ENCODE measurements at places on chromosomes 6 and 20.

DNA sequence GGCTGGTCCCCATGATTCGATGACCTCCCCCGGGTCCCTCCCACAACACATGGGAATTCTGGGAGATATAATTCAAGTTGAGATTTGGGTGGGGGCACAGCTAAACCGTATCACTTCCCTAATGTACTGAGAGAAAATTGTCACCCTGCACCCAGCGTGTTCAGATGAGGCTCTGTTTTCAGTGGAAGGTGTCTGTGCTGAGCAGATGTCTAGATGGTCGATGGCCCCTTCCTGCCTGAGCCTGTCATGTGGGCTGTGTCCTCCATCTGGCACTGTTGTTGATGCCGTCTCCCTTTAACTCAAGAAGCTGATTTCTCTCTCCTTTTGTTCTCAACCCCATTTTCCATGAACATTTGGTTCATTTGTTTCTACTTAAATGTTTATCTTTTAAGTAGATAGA is 37.0 kb downstream of the TMEM181 start:
- peaks cover 2% of the 10 kb centered on the region for H3K4me1 ChIP-seq
- peaks cover 91% of the 10 kb centered on the region for H3K36me3 ChIP-seq
- DNase-seq: no peak
- no peaks in the 10 kb centered on the region for H3K27me3 ChIP-seq
- H3K27ac ChIP-seq: peak overlapping the region; percentile 9

DNA sequence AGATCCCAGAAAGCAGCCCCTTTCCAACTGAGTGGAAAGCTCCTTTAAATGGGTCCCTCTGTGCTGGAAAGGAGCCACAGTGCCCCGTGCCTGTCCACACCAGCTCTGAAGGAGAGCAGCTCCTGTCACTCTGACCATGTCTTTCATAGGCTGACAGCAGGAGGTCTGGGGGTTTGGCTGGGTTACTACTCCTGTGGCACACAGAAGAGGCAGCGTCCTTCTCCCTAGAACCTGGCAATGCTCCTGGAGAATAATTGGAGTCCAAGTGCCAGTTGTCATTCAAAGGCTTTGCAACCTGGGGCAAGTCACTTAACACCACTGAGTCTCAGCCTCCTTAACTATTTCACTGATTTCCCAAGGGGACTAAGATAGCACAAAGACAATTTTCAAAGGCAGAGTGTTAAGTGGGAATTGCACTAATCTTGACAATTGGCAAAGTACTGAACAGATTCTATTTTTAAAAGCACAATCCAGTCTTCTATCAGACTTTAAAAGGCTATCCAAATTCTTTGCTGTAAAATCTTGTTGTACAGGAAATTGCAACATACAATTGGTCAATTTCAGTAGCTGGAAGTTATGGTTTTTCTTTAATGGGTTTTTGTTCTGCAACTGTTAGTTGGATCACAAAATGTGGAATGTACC is 457.2 kb downstream of the KIF16B start:
- no peaks in the 10 kb centered on the region for H3K36me3 ChIP-seq
- no peak overlapping the region for H3K4me3 ChIP-seq
- no peak for DNase-seq
- no peak overlapping the region for H3K27ac ChIP-seq

DNA sequence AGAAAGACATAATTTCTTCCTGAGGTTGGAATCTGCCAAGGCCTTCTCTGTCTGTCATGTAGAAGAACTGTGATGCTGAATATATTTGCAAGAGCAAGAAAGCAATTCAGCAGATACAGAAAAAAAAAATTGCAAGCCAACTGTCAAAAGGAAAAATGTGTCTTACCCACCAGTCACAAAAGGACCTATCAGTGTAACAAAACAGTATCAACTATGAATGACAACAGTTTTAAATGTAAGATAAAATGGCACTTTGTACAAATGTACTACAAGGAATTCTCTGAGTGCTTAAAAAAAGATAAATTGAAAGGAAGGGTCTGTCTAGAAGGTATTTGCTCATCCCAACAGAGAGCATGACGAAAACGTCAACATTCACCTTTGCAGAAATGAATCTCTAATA is 185.3 kb upstream of the TFAP2D start:
- no peak for DNase-seq
- H3K27ac ChIP-seq: no peak overlapping the region
- no peak overlapping the region for H3K4me3 ChIP-seq
- H3K27me3 ChIP-seq: no peaks in the 10 kb centered on the region
- H3K36me3 ChIP-seq: no peaks in the 10 kb centered on the region

DNA sequence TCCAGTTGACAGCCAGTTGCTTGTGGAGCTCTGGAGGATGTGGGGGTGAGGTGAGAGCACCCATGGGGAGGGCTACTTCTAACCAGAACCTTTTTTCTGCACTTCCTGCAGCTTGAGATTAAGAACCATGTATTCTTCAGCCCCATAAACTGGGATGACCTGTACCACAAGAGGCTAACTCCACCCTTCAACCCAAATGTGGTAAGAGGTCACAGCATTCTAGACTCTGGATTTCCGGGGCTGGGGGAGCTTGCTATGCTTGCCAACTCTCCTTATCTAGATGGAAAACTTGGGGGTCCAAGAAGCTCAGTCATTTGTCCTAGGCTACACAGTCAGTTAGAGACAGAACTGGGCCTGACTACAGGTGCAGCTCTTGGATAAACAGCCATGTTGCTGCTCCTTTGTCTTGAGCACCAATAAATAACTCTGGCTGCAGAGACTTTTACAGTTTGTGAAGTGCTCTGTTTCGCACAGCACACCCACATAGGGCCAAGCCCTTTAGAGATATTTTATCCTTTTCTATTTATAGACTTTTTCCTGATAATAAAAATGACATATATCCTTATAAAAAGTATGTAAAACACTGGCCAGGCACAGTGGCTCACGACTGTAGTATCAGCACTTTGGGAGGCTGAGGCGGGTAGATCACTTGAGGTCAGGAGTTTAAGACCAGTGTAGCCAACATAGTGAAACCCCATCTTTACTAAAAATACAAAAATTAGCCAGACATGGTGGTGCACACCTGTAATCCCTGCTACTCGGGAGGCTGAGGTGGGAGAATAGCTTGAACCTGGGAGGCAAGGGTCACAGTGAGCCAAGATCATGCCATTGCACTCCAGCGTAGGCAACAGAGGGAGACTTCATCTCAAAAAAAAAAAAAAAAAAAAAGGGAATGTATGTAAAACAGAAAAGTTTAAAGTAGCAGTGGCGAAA is 10.6 kb upstream of the IFT52 start:
- H3K27ac ChIP-seq: no peak overlapping the region
- no peaks in the 10 kb centered on the region for H3K27me3 ChIP-seq
- no peaks in the 10 kb centered on the region for H3K4me1 ChIP-seq
- H3K4me3 ChIP-seq: no peak overlapping the region
- H3K36me3 ChIP-seq: no peaks in the 10 kb centered on the region

DNA sequence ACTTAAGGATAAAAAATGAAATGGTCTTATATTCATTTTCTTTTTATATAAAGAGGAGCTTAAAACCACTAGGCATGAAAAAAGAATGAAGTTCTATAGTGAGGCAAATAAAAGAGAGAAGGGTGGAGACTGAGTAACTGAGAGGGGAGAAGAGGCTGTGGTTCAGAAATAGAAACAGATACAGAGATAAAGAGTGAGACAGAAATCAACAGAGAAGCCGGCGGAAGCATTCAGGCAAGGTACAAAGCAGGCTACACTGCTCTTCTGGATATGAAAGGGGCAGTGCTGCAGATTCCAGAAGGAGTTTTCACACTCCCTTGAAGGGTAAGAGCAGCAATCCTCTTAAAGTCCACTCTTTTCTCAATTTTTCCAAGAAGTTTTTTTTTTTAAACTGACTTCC is 29.9 kb downstream of the NFATC2 start:
- H3K27ac ChIP-seq: peak overlapping the region; percentile 94
- H3K4me3 ChIP-seq: peak overlapping the region; percentile 35
- H3K27me3 ChIP-seq: no peaks in the 10 kb centered on the region
- H3K36me3 ChIP-seq: peaks cover 97% of the 10 kb centered on the region
- peaks cover 86% of the 10 kb centered on the region for H3K4me1 ChIP-seq

- H3K27me3 ChIP-seq: no peaks in the 10 kb centered on the region
- H3K36me3 ChIP-seq: no peaks in the 10 kb centered on the region
- no peak overlapping the region for H3K27ac ChIP-seq
Measured at GRCh38 chr6:123940551-123940950, 136.9 kb downstream of the NKAIN2 start.

DNA sequence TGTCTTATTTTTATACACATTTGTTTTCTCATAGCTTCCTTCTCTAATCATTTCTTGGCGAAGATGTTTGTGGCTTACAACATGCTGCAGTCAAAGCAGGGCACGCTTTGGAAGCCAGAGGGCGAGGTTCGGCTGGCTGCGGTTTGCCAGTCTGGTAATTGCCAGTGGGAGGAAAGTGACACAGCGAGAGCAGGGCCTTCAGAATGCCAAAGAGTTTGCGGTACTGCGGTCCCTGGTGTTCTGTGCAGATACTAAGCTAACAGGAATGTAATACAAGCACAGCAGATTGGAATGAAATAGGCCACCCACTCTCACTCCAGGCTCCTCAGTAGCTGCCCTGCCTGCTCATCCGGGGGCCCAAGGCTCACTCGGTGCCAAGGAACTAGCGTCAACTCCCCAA is 58.7 kb upstream of the TGM3 start:
- DNase-seq: no peak
- H3K4me1 ChIP-seq: no peaks in the 10 kb centered on the region
- H3K27ac ChIP-seq: no peak overlapping the region
- H3K4me3 ChIP-seq: no peak overlapping the region
- no peaks in the 10 kb centered on the region for H3K36me3 ChIP-seq

DNA sequence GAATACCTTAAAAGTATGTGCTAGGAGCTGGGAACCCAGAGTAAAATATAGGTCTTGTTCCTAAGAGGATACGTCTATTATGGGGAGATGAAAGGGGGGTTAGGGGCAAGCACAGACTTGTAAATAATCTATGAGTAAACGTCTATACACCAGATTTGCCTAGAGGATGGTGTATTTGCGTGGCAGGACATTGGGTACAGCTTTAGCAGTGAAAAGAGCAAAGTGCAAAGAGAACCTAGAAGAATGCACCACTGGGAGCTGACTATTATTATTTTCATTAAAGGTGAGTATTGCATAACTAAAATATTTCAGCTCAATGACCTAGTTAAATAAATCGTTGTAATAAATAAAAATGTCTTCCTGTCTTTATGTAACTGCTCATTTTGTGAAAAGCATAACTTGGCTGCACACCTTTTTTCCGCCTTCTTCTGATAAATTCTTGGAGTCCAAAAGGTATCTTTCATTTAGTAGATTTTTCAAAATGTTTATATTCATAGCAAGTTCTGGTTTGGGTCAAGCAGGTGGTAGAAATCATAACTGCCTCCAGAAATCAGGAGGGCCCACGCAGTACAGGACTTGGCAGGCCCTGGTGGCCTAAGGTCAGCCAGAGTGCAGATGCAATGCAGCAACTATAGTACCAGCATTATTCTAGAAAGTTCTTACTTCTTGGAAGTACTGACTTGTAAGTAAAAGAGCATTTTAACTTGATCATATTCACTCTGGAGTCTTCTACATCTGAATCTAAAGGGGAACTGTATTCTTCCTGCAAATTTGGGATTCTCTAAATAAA is 357.2 kb downstream of the PLCB1 start:
- H3K4me1 ChIP-seq: no peaks in the 10 kb centered on the region
- H3K4me3 ChIP-seq: no peak overlapping the region
- no peaks in the 10 kb centered on the region for H3K27me3 ChIP-seq
- no peak for DNase-seq
- no peak overlapping the region for H3K27ac ChIP-seq

GRCh38 chr6:35147026-35147425 is 5.9 kb upstream of the TCP11 start:
- H3K4me1 ChIP-seq: peaks cover 21% of the 10 kb centered on the region
- no peak overlapping the region for H3K27ac ChIP-seq
- H3K27me3 ChIP-seq: peaks cover 28% of the 10 kb centered on the region
- no peaks in the 10 kb centered on the region for H3K36me3 ChIP-seq
- DNase-seq: no peak

DNA sequence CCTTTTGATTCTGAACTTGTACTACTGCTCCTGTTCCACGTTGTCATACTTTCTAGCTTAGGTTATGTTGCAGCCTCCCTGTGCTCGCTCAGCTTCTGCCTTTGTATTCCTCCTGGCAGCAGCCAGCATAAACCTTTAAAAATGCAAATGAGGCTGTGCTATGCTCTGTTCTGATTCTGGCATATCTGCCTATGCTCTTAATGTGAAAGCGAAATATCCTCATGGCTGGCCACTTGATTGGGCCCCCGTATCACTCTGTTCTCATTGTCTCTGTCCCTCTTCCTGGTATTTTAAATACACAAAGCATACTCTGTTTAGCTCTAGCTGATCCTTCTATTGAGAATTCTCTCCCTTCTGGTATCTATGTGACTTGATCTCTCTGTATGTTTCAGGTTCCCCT is 139.0 kb downstream of the JARID2 start:
- H3K27ac ChIP-seq: peak overlapping the region; percentile 3
- no peak overlapping the region for H3K4me3 ChIP-seq
- H3K4me1 ChIP-seq: peaks cover 85% of the 10 kb centered on the region

GRCh38 chr6:28152531-28152930 is 10.8 kb downstream of the ZKSCAN8 start:
- peaks cover 4% of the 10 kb centered on the region for H3K4me1 ChIP-seq
- no peak for DNase-seq
- H3K27ac ChIP-seq: no peak overlapping the region
- no peak overlapping the region for H3K4me3 ChIP-seq

- peak overlapping the region; percentile 93 for H3K27ac ChIP-seq
- no peaks in the 10 kb centered on the region for H3K27me3 ChIP-seq
- H3K4me3 ChIP-seq: no peak overlapping the region
- peaks cover 17% of the 10 kb centered on the region for H3K4me1 ChIP-seq
Measured at GRCh38 chr6:139028215-139028657, 309 bp upstream of the ABRACL start.

DNA sequence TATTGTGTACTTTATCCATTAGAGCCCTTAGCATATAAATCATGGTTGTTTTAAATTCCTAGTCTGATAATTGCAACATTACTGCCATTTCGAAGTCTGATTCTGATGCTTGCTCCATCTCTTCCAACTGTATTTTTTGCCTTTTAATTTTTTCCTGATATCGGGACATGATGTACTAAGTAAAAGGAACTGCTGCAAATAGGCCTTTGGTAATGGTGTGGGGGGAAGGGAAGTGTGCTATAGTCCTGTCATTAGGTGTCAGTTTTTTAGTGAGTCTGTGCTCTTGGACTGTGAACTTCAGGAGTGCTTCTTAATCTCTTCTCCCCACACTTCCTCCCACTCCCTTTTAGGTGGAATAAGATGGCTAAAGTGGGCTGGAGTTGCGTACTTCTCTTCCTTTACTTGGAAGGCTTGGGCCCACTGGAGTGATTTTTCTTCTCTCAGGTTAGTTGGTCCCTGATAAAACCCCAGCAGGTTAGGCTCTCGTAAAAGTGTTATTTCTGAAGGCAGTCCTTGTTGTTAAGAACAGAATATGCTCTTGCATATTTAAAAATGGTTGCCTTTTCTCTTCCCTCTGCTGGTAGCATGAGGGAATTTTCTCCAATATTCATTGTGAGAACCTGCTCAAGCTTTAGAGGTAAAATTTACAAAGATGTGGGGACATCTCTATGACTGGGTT is 18.1 kb downstream of the STXBP5 start:
- DNase-seq: no peak
- H3K4me3 ChIP-seq: no peak overlapping the region
- H3K27ac ChIP-seq: no peak overlapping the region
